Activated CD8-positive, alpha-beta memory T cell treated with anti-CD3 and anti-CD28 coated beads for 1 hour (primary cell): ENCODE measurements at places on chromosomes 1 and 21.

- DNase-seq = no peak
Observed at GRCh38 chr1:196774175-196774574, 465 bp upstream of the CFHR3 start.

DNA sequence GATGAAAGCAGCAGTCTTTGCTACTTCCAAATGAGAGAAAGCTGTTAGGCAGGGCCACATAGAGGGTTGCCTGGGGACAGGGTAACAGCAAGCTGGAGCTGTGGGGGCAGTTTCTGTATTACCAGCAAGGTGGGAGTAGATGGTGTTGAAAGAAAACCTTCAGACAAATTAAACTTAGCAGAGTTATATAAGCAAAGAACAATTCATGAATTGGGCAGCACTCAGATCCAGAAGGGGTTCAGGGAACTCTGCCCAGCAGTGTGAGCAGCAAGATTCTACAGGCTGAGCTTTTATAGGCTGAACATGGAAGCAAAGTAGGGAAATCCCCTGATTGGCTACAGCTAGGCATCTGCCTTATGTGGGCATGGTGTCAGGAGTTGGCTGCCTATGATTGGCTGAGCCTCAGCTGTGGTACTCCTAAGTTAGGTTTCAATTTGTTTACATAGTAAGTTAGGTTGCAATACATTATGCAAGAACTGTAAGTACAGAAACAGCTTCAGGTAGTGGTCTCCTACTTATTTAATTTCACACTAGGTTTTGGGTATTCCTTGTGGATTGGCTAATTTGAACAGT is 64.1 kb upstream of the TMPRSS2 start:
- no peak for DNase-seq

DNA sequence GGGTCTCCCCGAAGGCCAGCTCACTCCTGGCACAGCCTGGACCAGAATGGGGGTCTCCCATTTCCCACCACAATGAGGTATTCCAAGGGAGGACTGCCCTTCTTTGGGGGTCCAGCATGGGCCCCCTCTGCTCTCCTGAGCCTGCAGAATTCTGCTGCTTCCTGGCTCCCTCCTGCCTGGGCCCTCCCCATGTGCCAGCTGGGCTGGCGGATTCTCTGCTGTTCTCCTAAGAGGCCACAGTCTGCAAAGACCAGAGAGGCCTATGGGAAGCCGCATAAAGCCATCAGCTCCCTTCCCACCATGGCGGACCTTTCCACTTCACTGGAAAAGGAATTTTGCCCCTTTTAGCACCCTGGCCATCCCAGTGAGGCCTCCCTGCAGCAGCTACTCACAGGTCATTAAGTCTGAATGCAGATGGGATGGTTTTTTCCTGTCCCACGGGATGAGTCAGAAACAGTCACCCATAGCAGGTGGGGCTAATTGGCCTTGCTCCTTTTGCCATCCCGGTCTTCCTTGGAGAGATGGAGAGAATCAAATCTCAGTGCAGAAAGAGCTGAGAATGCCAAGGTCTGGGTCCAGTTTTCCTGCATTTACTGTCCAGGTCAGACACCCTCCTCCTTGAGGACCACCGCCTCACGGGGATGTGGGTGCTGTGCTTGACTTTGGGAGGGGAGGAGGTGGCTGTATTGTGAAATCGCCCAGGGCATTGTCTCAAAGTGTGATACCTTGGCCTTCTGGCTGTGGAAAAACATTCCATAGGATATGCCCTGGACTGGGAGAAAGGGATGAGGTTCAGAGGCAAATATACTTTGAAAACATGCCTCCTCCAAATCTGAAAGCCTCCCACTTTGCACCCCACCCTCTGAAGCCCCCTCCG is 23.2 kb downstream of the MYBPH start:
- no peak for DNase-seq

DNA sequence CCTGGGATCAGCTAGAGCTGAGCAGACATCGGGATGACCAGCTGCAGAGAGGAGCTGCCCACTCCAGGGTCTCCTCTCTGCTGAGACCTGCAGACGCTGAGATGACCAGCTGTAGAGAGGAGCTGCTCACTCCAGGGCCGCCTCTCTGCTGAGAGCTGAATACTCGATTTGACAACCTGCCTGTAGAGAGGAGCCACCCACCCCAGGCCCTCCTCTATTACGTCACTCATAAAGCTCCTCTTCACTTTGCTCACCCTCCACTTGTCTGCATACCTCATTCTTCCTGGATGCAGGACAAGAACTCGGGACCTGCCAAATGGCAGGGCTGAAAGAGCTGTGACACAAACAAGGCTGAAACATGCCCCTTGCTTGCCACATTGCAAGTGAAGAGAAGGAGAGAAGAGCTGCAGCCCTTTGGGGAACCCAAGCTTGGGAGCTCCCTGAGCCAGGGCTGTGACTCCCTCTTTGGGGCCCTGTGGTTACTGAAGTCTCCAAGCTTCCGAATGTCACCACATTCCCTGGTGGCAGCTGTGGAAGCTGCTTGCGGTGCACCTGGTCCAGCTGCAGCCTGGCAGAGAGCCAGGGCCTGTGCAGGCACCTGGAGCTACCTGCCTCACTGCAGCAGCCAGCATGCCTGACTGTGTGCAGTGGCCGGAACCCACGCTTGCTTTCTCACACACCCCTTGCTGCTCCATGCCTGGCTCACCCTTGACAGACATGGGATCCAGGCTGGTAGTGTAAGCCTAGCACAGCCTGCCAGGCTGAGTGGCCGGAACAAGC is 59.6 kb downstream of the CC2D1B start:
- no peak for DNase-seq

DNA sequence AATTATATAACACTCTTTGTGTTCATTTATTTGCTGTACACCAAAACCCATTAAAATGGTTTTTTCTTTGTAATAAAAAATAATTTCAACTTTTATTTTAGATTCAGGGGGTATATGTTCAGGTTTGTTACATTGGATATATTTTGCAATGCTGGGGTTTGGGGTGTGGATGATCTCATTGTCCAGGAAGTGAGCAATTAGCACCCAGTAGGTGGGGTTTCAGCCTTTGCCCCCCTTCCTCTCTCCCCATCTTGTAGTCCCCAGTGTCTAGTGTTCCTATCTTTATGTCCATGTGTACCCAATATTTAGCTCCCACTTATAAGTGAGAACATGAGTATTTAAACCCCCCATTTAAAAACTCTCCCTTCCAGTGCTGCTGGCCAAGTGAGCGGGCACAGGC is 184.6 kb downstream of the RHOU start:
- DNase-seq = no peak

- no peak for DNase-seq
Observed at GRCh38 chr1:43622471-43622870, 27.5 kb upstream of the KDM4A start.

DNA sequence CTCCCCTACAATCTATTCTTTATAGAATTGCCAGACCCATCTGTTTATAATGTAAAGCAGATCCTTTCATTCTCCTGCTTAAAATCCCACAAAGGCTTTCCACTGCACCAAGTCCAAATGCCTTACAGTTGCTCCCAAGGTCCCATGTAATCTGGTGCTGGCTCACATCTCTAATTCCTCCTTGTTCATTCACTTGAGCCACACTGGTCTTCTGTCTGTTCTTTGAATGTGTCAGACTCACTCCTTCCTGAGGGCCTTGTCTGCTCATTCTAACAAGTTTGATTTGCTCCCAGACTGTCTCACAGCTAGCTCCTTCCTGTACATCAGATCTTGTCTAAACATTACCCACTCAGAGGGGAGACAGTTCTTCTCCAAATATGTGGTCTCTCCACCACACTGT is 38.9 kb downstream of the ALG14 start:
- no peak for DNase-seq

DNA sequence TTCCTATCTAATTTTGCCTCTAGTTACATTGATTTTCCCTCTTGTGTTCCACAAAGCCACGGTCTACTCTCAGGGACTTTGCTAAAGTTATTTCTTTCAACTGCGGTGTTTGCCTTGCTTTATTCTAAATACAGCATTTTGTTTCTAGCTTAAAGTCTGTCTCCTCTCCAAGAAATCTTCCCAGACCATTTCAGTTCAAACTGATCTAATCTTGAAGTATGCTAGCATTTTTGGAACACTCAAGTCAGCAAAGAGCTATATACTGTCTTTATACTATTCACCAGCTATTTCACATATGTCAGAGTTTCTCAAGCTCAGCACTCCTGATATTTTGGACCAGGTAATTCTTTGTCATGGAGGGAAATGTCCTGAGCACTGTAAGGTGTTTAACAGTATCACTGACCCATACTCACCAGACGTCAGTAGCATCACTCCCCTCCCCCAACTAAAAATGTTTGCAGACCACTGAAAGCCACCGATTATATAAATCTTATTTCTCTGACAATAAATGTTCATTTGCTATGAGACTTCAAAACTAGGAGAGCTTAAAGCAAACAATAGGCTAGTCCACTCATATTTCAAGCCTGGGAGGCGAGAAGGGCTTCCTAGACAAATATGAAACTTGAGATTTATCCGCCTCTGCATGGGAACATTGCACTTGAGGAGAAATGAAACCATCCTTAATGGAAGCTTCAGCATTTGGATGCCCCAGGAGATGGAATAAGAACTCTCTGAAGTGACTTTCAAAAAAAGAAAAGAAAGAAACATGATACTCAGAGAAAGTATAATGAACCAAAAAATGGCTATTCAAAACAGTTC is 81.1 kb downstream of the KIAA0319L start:
- no peak for DNase-seq

- no peak for DNase-seq
Observed at GRCh38 chr1:152086760-152087159, 2.1 kb downstream of the TCHHL1 start.

- DNase-seq = no peak
Observed at GRCh38 chr1:74437035-74437434, 75.4 kb downstream of the LRRC53 start.

DNA sequence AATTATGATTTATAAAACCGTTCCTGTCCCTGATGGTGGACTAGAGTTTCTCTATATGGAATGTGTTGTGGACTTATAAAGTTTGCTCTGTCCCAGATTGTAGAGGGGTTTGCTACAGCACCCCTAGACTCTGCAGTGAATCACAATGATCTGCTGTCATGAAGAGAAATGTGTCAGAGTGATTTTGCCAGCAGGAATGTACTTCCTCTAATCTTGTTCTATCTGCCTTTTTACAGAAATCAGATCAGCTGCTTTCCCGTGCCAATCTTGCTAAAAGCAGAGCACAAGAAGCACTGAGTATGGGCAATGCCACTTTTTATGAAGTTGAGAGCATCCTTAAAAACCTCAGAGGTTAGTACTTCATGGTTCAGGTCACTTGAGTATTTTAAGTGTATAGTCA is 52.0 kb downstream of the LAMC2 start:
- DNase-seq = no peak

GRCh38 chr1:67590329-67590728 is 94.7 kb upstream of the GADD45A start:
- DNase-seq = no peak

- no peak for DNase-seq
Observed at GRCh38 chr1:87451229-87451920, 122.7 kb downstream of the LMO4 start.

DNA sequence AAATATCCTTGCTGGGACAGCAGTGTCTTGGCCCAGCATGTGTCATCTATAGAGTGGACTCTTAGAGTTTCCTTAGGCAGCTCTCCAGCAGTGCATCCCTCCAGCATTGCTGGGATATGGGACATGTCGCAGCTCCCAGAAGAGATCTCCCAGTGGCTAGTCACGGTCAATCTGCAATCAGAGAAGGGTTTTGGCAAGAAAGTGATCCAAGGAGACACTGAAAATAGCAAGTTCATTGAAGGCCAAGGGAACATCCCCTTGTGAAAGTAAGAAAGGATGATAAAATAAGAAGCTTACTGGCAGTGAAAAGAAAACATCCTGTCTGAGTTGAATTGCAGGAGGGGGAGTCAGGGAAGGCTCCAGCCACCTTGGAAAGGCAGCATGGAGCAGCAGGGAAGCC is 19.3 kb upstream of the NPL start:
- DNase-seq = no peak

DNA sequence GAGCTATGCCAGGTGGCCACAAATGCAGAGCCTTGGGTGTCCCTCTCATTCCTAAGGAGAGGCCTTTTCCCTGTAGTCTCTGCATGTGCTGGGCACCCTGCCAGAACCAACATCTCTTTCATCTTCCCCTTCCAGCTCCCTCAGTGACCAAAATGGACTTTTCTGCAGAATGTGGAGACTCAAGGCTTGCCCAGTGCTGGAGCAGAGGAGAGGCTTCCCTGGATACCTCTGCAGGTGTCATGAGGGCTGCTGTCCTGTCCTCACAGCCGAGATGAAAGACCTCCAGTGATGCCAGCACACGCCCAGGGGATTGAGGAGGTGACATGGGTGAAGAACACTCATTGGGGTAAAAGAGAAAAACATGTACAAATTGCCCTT is 347.0 kb upstream of the AJAP1 start:
- DNase-seq = no peak

DNA sequence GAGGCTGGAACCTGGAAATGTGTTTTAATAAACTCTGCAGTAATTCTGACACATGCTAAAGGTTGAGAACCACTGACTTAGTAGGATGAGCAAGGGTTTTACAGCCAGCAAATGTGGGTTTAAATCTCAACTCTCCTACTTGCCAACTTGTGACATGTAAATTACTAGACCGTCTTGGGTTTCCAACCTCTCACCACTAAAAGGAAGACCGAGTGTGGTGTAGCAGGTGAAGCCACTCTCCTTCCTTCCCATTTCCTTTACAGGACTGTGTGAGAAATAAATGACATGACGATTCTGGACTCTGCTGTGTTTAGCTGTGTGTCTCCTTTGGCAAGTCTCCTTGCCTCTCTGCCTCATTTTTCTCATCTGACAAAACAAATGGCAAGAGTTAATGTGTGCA is 49.5 kb upstream of the DNAJC6 start:
- no peak for DNase-seq

- no peak for DNase-seq
Observed at GRCh38 chr1:218480588-218481099, 135.5 kb downstream of the TGFB2 start.

DNA sequence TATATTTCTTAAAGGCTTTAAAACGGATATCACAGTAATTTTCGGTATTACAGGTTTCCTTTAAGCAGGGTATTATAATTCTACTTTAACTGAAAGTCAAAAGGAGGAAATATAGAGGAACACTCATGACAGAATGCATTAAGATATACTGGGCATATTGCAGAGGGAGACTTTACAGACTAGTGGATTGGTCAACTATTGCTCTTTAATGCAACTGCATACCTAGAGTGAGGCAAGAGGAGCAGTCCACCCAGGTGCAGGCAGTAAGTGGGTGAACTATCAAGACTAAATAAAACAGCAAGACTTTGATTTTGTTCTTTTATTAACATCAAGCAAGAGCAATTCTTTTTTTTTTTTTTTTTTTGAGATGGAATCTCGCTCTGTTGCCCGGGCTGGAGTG is 10.5 kb downstream of the SCAF4 start:
- DNase-seq = no peak

- no peak for DNase-seq
Observed at GRCh38 chr1:161163793-161164192, 2.4 kb upstream of the PPOX start.

DNA sequence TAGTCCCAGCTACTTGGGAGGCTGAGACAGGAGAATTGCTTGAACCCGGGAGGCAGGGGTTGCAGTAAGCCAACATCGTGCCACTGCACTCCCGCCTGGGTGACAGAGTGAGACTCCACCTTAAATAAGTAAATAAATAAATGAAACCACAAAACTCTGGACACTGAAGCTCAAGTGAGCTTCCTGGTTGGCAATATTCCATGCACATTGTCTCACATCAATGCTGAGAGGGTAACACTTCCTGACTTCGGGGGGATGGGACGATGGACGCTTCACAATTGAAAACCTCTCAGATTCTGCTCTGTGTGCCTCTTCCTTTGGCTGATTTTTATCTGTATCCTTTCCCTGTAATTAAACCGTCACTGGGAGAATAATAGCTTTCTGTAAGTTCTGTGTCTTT is 70.0 kb upstream of the ZNF644 start:
- DNase-seq = no peak

- no peak for DNase-seq
Observed at GRCh38 chr1:178241837-178242236, 147.9 kb downstream of the RASAL2 start.
